ENCODE measurements at places on chromosomes 5 and 9. TPM values are rescaled to one million over a fixed set of nuclear protein-coding genes. Genes with fewer than 3 reads are reported as not detected.

- H3K36me3 ChIP-seq: no peaks in the 10 kb centered on the region
- H3K27me3 ChIP-seq: no peaks in the 10 kb centered on the region
- DNase-seq: no peak
- H3K27ac ChIP-seq: no peak overlapping the region
- no peak overlapping the region for H3K4me3 ChIP-seq
These were observed 180.5 kb upstream of the SH3GL2 start for GRCh38 chr9:17398350-17398749.

Gene PCDHGB4
- total RNA-seq: 0.18 TPM

- no peaks in the 10 kb centered on the region for H3K27me3 ChIP-seq
- no peak for DNase-seq
- H3K36me3 ChIP-seq: no peaks in the 10 kb centered on the region
- no peak overlapping the region for H3K27ac ChIP-seq
- H3K4me3 ChIP-seq: no peak overlapping the region
- H3K4me1 ChIP-seq: no peaks in the 10 kb centered on the region
These were observed 98.2 kb downstream of the TAF11L14 start for GRCh38 chr5:17732351-17732923.

- peaks cover 20% of the 10 kb centered on the region for H3K27me3 ChIP-seq
- DNase-seq: no peak
- no peak overlapping the region for H3K27ac ChIP-seq
- H3K4me3 ChIP-seq: no peak overlapping the region
- no peaks in the 10 kb centered on the region for H3K36me3 ChIP-seq
These were observed 34.6 kb upstream of the CCL21 start for GRCh38 chr9:34744295-34745221.

- H3K4me3 ChIP-seq: no peak overlapping the region
- H3K4me1 ChIP-seq: no peaks in the 10 kb centered on the region
- peaks cover 4% of the 10 kb centered on the region for H3K27me3 ChIP-seq
- no peak overlapping the region for H3K27ac ChIP-seq
- H3K36me3 ChIP-seq: no peaks in the 10 kb centered on the region
These were observed 116.8 kb upstream of the SHB start for GRCh38 chr9:38185647-38186403.

- no peak overlapping the region for H3K27ac ChIP-seq
- H3K27me3 ChIP-seq: peaks cover 7% of the 10 kb centered on the region
- no peaks in the 10 kb centered on the region for H3K36me3 ChIP-seq
These were observed 210.1 kb downstream of the PAX5 start for GRCh38 chr9:36823934-36824333.

- peaks cover 9% of the 10 kb centered on the region for H3K36me3 ChIP-seq
- peaks cover 6% of the 10 kb centered on the region for H3K27me3 ChIP-seq
- no peak overlapping the region for H3K27ac ChIP-seq
- no peaks in the 10 kb centered on the region for H3K4me1 ChIP-seq
- DNase-seq: no peak
These were observed 271.1 kb downstream of the DENND1A start for GRCh38 chr9:123658792-123659191.

DNA sequence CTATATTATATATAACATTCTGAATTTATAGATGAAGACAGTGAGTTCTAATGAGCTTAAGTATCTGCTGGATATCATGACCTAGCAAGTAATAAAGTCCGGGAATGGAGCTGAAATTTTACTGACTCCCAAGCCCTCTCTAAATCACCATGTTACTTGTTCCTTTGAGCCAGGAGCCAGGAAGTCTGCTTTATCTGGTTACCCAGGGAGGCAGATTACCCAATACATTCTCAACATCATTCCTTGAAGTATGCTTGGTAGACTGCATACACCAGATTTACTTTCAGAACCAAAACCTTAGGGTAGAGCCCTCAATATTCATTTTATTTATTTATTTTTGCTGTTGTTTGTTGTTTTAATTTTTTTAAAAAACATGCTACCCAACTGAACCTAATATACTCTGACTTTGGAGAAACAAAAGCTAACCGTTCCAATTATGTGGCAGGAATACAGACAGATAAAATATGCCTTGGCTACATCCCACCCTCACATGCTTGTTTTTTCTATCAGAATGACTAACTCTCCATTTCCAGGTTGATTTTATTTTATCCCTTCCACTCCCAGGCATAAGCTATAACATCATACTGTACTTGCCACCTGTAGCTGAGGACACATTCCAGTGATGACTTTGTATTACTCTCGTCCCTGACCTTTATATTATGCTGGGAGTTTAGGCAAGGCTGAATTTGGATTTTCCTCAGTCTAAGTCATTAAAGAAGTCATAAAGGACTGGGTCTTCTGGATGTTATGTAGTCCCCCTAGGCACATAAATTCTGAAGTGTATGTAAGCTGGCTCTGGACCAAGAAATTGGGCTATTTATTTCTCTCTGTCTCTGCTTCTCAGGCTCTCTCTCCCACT lies 82.0 kb downstream of the YIPF5 start:
- no peak overlapping the region for H3K4me3 ChIP-seq
- no peak overlapping the region for H3K27ac ChIP-seq

- no peak overlapping the region for H3K27ac ChIP-seq
- peaks cover 3% of the 10 kb centered on the region for H3K27me3 ChIP-seq
- peaks cover 44% of the 10 kb centered on the region for H3K4me1 ChIP-seq
These were observed 149.4 kb downstream of the GADD45G start for GRCh38 chr9:89754193-89754592.

Gene SLC27A6
- not detected for total RNA-seq

Data from activated T-helper 1 cell treated with anti-CD3 and anti-CD28 coated beads, Interleukin-12 subunit alpha, Interleukin-12 subunit beta, Interleukin-2, Interleukin-4 antibody, amounts not matched to agents 30 ng/mL and 10 ng/mL and 1 ng/mL, durations not matched to agents 14 hours and 24 hours and 36 hours (primary cell).